ENCODE measurements at places on chromosomes 7 and 10.

DNA sequence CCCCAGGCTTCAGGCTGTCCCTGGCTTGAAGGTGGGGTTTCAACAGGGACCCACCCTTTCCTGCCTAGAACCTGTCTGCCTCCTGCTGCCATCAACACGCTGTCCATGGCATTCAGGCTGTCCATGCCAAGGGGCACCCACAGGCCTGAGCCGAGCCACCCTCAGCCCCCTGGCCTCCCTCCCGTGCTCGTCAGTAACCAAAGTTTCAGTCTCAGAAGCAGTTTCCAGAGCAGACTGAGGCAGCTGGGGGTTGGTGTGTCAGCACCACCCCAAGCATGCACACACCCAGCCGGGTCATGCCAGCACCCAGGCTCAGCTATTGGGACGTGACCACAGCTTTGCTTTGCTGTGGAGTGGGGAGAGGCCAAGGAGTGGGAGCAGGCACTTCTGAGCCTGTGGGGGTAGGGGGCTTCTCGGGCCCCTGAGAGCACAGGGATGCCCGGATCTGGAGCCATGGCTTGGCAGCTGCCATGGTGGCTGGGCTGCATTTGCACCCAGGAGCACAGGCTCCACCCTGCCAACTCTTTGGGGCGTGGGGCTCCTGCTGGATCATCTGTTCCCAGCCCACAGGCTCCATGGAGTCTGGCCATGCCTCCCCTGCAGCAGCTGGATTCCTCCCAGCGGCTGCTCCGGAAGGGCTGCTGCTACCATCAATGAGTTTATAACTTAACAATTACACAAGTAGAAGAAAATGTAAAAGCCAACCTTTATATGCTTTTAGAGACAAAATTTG lies 314.5 kb upstream of the SEMA3C start:
- no peak for DNase-seq

- DNase-seq = no peak
Observed at GRCh38 chr7:139568813-139569490, 45.5 kb downstream of the CLEC2L start.

- DNase-seq = no peak
Observed at GRCh38 chr10:121113911-121114310, 262.7 kb downstream of the WDR11 start.

DNA sequence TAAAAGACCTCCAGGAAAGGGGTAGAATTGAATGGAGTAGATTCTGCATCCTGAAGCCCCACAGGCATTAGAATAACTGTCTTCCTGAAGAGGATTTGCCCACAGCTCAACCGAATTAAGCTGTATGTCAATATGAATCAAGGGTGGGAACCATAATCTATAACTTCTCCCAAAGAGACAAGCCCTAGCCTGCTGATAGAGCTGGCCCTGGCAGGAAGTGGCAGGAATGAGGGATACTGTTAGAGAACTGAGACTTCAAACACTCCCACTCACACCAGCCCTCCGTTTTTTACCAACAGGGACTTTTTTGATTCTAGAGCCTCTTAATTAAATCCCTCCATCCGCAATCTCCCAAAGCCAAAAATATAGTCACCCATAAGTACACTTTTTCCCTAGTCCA lies 12.2 kb upstream of the DUSP5 start:
- DNase-seq = no peak

GRCh38 chr10:88161070-88161469 lies 297.6 kb downstream of the PTEN start:
- no peak for DNase-seq

DNA sequence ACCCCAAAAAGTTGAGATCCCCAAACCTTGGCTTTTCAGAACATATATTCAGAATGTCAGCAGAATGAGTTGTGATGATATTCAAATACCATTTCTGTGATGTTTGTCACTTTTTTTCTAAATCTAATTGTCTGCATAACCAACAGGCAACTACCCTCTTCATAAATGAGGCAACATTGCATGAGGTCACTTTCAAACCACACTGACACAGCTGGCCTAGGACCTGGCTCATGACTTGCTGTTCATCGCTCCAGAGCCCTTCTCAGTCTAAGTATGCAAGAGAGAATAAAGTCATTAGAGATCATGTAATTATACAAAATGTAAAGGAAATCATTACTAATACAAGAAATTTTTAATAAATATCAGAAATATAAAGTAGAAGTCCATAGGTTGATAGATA lies 681.9 kb downstream of the GRM8 start:
- DNase-seq = no peak

DNA sequence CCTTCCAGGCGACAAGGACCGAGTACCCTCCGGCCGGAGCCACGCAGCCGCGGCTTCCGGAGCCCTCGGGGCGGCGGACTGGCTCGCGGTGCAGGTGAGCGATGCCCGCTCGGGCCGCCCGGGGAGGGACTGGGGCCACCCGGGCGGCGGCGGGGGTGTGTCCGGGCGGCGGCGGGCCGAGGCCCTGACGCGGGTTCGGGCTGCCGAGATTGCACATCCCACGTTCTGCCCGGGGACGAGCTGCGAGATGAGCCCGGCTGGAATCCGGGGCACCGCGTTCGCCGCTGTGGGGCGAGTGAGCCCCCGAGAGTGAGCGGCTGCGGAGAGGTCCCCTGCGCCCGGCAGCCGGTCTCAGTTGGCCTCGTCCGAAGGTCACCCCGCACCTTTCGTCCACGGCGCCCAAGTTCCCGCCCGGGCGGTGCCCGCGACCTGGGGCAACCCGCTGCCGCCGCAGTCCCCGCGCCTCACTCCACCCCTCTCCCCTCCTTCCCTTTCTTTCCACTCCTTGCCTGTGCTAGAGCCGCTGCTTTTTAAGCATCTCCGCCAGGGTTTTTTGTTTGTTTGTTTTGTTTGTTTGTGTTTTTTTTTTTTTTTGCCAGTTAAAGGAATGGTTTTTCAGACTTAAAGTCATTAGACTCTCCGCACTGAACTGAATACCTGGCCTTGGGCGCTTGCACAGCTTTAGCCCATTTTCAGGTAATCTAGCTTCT lies 515 bp downstream of the RALA start:
- peak; percentile 10 for DNase-seq

DNA sequence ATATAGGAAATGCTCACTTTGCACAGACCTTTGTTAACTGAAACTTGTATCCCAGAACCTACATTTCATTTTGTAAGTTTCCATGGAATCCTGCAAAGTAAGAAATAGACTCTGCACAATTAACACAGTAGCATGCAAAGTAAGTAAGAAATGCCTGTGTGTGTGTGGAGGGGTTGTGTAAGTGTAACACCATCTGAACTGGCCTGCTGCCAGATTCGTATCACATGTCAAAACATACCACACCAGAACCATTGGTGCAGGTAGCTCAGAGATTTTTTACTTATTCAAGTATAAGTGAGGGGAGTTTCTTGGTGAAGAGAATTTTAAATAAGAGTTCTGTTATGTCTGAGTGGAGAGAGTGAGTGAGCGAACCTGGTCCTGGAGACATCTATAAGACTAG lies 17.9 kb upstream of the DDX21 start:
- no peak for DNase-seq

DNA sequence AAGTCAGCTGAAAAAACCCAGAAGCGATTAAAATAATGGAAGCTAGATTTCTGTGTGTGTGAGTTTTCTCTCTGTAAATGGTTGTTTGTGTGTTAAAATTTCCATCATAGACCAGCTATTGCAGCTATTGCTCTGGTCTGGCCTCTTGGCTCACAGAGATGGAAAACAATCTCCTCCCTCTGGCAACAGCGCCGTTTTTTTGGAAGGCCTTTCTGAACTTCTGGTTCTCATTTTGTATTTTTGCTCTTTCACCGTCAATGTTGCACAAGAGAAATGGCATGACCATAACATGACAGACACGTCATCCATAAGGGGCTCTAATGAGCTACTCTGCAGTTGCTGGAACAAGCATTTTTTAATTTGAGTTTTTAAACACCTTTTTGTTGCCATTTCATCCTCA lies 91.0 kb downstream of the CUBN start:
- no peak for DNase-seq

GRCh38 chr7:110637252-110637651 lies 453.7 kb upstream of the LRRN3 start:
- DNase-seq = no peak

DNA sequence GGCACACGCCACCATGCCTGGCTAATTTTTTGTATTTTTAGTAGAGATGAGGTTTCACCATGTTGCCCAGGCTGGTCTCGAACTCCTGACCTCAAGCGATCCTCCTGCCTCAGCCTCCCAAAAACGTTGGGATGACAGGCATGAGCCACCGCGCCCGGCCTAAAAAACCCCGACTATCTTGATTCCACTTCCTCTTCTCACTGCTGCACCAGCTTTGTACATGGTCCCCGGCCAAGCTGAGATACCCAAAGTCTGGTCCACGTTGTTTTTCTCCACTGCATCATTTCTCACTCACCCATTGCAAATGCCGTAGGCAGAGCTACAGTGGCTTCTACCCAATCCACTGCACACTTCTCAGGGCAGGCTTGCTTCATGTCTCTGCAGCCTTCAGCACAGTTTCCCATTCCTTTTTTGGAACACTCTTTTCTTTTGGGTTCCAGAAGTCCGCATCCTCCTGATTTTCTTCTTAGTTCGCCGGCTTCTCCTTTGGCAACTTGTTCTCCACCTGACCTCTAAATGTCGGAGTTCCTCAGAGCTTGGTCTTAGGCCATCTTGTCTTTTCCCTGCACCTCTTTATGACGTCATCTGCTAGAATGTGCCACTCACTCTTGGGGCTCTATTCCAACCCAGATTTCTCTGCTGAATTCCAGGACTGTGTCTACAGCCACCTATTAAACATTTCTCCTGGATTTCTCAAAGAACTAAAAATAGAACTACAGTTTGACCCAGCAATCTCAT lies 6.0 kb upstream of the GNB2 start:
- DNase-seq = no peak

- no peak for DNase-seq
Observed at GRCh38 chr7:53292341-53292740, 256.9 kb downstream of the POM121L12 start.

- no peak for DNase-seq
Observed at GRCh38 chr10:56547163-56547562, 186.1 kb upstream of the ZWINT start.

DNA sequence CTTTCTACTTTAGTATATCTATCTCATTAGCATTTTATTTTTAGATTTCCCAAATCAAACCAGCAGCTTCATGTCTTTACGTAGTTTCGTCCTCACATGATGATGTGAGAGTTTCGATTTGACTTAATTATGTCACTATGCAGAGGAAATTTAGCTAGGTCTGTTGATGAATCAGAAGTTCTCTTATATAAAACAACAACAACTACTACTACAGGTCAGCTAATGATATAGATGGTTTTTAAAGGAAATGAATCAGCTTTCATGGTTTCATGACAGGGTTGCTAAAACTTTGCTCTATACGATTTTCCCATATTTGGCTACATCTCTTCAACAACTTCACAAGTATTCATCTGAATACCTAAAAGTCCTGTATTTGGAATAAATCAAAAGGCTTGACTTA lies 28.6 kb downstream of the JAZF1 start:
- DNase-seq = no peak

Data from stimulated activated naive CD4-positive, alpha-beta T cell treated with Interleukin-2 at 50 U/mL for 16 hours (primary cell).